Activated CD4-positive, alpha-beta T cell treated with anti-CD3 and anti-CD28 coated beads, Interleukin-2, amount 50 U/mL, for 48 hours (primary cell): ENCODE measurements at places on chromosomes 16 and 17.

DNA sequence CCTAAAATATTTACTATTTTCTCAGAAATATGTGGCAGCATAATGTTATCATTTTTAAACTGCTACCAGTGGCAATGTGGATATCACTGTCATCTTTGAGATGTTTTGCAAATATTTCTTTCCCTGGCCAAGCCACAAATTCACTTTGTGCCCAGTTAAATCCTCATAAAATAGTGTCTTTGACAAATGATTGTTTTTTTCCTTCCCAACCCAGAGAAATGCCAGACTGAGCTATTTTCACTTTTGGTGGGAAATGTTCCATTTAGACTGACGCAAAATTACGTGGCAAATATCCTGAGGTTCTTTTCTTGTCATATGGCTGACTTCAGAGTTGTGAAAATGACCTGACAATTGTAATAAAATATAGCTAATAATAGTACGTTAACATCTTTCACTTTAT lies 807.0 kb upstream of the SOX9 start:
- no peak for DNase-seq

GRCh38 chr16:84989749-84990620 lies 21.4 kb downstream of the ZDHHC7 start:
- DNase-seq: no peak

GRCh38 chr17:19024101-19025078 lies 19.8 kb upstream of the FAM83G start:
- no peak for DNase-seq

- DNase-seq: no peak
These were observed 398 bp downstream of the LGALS9 start for GRCh38 chr17:27631411-27631760.

- no peak for DNase-seq
These were observed 12.0 kb downstream of the C17orf113 start for GRCh38 chr17:42038221-42038973.

GRCh38 chr17:81309140-81309858 lies 14.2 kb upstream of the SLC38A10 start:
- DNase-seq: peak; percentile 46

DNA sequence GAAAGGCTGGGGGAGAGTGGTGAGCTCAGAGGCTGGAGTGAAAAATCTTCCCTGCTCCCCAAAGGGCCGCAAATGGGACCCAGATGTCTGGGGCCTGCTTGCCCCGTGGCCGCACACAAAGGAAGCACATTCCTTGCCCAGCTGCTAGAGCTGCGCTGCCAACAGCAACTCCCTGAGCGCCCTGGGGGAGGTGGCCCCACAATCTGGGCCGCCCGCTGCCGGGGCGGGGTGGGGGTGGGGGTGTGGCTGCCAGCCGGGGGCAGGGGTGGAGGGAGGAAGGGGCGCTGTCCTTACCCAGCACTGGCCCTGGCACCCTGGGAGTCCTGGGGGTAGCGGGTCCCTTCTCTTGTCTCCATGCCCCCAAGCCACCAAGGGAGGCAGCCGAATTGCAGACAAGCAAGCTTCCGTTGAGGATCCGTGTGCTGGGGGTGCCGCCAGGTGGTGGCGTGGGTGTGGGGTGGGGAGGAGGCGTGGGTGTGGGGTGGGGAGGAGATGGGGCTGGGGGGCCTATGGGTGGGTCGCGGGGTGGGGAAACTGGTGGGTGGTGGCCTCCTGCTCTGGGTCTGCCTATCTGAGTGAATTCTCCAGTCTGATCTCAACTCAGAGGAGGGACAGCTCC lies 48.4 kb upstream of the PABPN1L start:
- DNase-seq: no peak

- DNase-seq: no peak
These were observed 20.8 kb downstream of the SRP68 start for GRCh38 chr17:76051561-76051960.

DNA sequence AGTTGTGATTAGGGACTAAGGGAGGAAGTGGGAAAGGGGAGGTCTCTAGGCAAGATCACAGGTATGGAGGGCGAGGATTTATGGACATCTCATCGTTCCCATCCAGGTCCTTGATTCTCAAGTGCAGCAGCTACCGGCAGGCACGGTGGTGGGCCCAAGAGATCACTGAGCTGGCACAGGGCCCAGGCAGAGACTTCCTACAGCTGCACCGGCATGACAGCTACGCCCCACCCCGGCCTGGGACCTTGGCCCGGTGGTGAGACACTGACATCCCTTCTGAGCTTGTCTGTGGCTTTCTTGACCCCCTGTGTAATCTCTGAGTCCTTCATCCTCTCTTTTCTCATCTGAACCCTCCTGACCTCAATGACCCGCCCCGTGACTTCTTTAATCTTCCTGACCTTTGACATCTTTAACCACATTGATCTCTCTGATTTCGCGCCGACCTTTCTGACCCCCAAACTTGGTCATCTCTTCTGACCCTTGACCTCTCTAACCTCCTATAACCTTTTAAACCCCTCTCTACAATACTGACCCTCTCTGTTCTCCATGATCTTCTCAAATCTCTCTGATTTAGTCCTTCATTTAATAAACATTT lies 3.8 kb downstream of the PLD2 start:
- no peak for DNase-seq

- DNase-seq: peak; percentile 56
These were observed 142.4 kb downstream of the CYLD start for GRCh38 chr16:50884066-50884860.

GRCh38 chr16:13988038-13988437 lies 68.1 kb downstream of the ERCC4 start:
- DNase-seq: no peak

DNA sequence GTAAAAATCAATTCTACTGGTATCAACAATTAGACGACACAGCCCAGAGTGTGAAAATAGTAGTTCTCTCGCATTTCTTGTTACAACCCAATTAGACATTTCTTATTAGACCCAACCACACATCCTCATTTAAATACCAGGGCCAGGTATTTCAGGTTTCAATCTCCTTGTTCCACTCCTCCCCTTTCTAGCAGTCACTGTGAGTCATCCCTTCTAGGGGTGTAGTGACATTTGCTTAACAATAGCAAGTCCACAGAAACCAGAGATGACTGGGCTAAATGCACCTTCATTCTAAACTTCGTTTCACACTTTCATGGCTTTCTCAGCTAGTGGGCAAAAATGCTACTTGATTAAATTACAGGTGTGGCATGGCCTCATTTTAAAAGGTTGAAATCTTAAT lies 116.9 kb upstream of the CACNG3 start:
- no peak for DNase-seq

GRCh38 chr17:16939606-16940115 lies 32.3 kb downstream of the TNFRSF13B start:
- DNase-seq: no peak

- DNase-seq: no peak
These were observed 115.6 kb downstream of the GAS7 start for GRCh38 chr17:10082795-10083194.

- DNase-seq: no peak
These were observed 50.5 kb upstream of the TEX2 start for GRCh38 chr17:64313534-64313933.

DNA sequence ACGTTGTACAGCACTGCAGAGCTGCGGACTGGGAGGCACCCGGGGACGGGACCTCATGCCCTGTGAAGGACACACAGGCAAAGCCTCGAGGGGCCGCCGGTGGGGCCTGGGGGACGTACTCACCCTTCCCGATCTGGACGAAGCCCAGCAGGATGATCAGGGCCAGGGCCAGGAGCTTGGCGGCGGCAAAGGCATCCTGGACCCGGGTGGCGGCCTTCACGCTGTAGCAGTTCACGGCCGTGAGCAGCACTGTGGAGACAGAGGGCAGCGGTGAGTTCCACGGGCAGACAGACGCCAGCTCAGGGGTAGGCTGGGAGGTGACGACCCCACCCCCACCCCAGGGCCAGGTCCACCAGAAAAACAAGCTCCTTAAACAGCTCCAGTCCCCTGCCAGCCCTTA lies 17.7 kb downstream of the SLC7A5 start:
- DNase-seq: no peak

- no peak for DNase-seq
These were observed 28.1 kb upstream of the MLYCD start for GRCh38 chr16:83870830-83871229.

DNA sequence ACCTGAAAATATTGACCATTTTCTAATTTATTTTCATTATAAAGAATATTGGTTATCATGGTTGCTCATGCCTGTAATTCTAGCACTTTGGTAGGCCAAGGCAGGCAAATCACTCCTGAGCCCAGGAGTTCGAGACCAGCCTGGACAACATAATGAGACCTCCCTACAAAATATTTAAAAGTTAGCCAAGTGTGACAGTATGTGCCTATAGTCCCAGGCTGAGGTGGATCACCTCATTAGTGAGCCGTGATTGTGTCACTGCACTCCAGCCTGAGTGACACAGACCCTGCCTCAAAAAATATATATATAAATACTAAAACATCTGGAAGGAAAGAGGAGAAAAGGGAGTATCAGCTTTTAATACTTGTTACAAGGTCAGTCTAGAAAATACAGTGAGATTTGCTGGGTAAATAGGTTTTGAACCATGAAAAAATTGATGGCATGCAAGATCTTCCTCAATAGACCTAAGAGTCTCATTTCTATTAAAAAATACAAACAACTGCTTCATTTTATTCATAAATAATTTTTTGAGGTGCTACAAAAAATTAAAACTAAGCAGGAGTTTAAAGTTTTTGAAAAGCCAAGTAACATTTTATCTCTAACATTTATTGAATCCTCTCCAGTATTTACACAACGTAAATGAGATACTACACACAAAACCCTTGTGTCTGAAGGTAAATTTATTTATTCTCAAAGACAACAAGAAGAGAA lies 47.7 kb downstream of the TUBD1 start:
- no peak for DNase-seq

GRCh38 chr17:77096570-77097214 lies 44.1 kb upstream of the SEC14L1 start:
- DNase-seq: no peak

DNA sequence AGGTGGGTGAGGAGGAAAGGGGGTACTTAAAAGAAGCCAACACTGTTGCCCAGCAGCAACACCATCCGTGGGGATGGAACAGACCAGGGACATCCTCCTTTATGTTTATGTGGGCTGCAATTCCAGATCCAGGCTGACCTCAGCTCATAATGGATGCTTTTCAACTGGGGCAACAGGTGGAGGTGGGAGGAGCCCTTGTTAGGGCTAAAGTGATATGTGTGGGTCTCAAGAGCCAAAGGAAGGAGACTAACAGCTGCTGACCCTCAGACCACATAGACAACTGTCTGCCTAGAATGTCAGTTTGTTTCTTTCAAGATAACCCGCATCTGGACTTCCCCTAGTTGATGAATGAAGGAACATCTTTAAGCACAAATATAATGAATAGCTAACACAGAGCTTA lies 2.0 kb upstream of the INPP5K start:
- DNase-seq: no peak

DNA sequence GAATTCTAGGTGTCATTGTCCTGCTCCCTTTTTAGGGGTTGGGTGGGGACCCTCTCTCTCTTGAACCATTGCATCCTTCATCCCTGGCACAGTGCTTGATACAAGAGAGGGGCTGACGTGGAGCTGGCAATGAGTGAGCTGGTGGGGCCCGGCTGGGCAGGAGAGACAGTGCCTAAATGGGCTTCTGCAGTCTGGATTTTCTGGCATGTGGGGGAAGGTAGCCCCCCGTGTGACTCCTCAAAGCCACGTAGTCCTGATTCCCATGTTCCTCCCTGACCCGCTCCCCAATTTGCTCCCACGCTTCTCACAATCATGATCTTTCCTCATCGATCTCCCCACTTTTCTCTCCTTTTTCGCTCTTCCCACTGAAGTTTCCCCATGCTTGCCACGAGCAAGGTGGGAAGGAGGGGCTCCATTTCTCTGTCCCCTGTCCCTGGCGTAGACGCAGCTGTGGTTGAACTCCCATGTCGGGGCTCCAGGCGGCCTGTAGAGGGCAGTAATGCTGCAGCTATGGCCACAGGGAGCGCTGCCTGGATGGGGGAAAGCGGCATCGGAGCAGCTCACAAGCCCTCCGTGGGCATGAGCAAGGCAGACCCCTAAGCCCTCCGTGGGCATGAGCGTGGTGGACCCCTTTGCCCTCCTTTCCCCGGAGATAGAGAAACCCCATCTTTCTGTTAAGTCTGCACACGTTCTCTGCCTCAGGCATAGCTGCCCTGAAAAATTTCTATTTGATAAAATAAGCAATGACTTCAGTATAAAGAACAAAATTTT lies 47.5 kb downstream of the HAPSTR1 start:
- peak; percentile 71 for DNase-seq

DNA sequence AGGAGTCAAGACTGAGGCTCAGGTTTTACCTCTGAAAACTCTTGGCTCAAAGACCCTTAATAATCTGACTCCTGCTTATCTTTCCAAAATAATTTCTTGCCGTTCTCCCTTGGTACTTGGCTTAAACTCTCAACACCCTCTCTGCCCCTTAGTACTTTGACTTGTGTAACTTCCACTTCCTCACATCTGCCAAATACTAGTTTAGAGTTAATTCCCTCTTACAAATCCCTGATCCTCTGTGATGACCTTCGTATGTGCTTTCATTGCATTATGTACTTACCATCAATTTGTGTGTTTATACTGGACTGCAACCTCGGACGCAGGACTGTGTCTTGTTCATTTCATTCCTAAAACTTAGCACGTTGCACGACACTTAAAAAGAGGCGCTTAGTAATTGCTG lies 35.2 kb downstream of the ZNF207 start:
- no peak for DNase-seq

GRCh38 chr17:66466840-66467367 lies 164.5 kb downstream of the PRKCA start:
- DNase-seq: peak; percentile 74

DNA sequence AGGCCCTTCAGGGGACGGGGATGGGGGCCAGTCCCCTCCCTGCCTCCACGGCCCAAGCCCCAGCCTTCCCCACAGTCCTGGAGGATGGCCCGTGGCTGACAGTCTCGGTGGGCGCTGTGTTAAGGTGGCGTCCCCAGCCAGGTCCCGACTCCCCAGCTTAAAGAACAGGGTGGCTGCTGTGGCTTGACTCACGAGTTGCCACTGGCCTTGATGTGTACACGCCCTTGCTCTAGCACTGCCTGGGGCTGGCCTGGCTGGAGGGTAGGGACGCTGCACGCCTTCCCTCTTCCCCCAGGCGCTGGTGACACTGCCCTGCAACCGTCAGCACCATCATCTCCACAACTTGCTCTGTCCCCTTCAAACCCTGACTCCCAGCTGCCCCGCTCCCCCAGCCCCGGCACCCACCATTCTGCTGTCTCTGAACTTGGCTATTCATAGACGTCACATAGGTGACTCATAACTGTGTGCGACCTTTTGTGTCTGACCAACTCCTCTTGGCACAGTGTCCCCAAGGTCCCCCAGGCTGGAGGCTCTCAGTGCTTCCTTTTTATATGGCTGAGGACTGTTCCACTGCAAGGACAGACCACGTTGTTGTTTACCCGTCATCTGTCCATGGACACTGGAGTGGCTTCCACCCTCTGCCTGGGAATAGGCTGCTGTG lies 6.3 kb downstream of the GNPTG start:
- DNase-seq: no peak

- no peak for DNase-seq
These were observed 71.7 kb upstream of the BRD7 start for GRCh38 chr16:50440531-50440930.

GRCh38 chr17:79325709-79326430 lies 251.2 kb downstream of the ENGASE start:
- DNase-seq: peak; percentile 1
